ENCODE measurements at places on chromosomes 16 and 17.

GRCh38 chr16:22736791-22737190 lies 77.2 kb upstream of the HS3ST2 start:
- no peak for DNase-seq

DNA sequence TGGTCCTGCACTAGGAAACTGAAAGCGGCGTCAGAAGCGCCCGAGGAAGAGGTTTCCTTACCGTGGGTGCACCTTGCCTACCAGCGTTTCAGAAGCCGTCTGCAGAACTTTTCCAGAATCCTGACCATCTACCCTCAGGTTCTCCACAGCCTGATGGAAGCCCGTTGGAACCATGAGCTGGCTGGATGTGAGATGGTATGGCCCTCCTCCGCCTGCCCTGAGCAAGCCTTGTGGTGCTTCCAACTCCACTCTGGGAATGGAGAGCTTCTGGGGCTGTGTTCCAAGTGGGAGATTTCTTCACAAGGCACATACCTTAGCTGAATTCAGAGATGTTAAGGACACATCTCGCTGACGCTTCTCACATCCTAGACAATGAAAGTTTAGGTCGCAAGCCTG lies 51.8 kb upstream of the ENDOV start:
- DNase-seq: no peak

- no peak for DNase-seq
Measured at GRCh38 chr17:13544292-13544691, 57.4 kb downstream of the HS3ST3A1 start.

- no peak for DNase-seq
Measured at GRCh38 chr16:8727857-8728618, 53.6 kb downstream of the ABAT start.

DNA sequence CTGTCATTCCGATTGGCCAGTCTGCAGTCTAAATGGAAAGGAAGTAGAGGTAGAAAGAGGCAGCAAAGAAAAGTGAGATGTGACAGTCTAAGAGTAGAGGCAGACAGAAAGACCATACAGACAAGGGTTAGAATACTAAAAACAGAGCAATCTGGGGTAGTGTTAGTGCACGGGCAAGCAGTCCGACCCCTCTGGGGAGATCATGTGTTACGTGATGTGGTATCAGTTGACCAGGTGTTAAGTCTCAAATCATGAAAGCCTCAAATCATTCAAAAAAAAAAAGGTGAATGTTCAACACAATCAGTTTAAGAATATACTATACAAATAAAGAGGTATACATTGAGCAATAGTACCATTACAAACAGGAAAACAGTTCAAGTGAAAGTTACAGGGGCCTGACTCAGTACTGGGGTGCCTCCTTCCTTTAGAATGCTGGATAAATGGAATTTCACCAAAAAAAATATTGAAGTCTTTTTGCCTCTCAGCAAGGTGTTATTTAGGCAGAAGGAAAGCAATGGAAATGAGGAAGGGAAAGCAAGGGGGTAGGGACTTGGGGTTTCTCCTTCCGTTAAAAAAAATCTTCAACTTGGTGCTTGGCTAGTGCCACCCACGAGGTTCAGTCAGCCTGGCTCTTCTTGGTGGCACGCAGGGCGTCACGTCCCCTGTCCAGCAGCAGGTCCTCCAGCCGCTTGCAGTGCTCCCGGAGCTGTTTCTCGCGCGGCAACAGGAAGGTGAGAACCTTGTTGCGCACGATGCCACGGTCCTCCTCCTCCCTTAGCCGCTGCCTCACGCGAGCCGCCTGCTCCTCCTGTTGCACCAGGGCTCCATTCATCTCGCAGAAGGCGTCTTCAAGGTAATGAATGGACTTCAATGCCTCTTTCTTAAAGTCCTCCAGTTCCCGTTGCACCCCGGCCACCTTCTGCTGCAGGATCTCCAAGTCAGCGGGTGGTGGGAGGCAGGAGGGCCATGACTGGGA lies 616 bp downstream of the CCDC182 start:
- DNase-seq: no peak

DNA sequence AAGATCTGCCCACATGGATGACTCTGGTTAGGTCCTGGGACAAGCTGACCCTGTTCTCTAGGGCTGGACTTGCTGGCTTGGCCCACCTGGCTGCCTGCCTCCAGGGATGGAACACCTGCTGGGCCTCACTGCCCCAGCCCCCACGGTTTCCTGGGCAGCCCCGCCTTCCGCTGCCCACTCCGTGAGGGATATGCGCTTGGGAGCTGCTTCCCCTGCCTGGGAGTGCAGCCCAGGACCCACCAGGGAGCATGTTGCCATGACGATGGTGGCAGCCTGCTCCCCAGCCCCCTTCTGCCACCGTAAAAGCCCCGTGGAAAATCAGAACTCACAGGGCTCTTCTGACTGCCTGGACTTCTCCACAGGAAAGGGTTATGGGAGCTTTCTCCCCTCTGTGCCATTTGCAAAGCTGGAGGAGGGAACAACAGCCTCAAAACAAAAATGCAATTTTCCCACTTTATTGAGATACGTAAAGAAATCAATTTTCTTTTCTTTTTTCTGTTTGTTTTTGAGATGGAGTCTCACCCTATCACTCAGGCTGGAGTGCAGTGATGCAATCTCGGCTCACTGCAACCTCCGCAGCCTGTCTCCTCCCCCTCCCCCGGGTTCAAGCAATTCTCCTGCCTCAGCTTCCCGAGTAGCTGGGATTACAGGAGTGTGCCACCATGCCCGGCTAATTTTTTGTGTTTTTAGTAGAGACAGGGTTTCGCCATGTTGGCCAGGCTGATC lies 18.0 kb upstream of the GAS7 start:
- DNase-seq: no peak

GRCh38 chr16:88924834-88925539 lies 52.0 kb downstream of the CBFA2T3 start:
- peak; percentile 70 for DNase-seq

- DNase-seq: no peak
Measured at GRCh38 chr17:82860606-82861392, 21.0 kb upstream of the ZNF750 start.

GRCh38 chr17:58200024-58200633 lies 7.6 kb downstream of the EPX start:
- DNase-seq: peak; percentile 35

GRCh38 chr16:83946154-83946780 lies 6.8 kb upstream of the OSGIN1 start:
- no peak for DNase-seq

GRCh38 chr17:38451840-38452529 lies 23.7 kb downstream of the ARHGAP23 start:
- no peak for DNase-seq

DNA sequence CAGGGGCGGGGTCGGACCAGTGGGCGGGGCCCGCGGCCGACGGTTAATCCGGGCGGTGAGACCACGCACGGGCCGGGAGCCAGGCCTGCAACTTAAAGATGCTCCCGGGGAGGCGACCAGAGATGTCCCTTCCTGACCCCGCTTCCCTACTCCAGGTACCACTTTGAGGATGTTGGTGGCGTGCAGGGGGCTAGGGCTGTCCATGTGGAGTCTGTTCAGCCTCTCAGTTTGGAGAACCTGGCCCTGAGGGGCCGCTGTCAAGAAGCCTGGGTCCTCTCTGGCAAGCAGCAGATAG lies 580 bp downstream of the RANGRF start:
- no peak for DNase-seq

GRCh38 chr16:4114257-4115208 lies 1.7 kb downstream of the ADCY9 start:
- DNase-seq: no peak

- no peak for DNase-seq
Measured at GRCh38 chr17:6546069-6546718, 10.2 kb downstream of the PITPNM3 start.

GRCh38 chr16:79816081-79816497 lies 215.6 kb upstream of the MAF start:
- no peak for DNase-seq

- no peak for DNase-seq
Measured at GRCh38 chr16:85910854-85911247, 11.9 kb downstream of the IRF8 start.

DNA sequence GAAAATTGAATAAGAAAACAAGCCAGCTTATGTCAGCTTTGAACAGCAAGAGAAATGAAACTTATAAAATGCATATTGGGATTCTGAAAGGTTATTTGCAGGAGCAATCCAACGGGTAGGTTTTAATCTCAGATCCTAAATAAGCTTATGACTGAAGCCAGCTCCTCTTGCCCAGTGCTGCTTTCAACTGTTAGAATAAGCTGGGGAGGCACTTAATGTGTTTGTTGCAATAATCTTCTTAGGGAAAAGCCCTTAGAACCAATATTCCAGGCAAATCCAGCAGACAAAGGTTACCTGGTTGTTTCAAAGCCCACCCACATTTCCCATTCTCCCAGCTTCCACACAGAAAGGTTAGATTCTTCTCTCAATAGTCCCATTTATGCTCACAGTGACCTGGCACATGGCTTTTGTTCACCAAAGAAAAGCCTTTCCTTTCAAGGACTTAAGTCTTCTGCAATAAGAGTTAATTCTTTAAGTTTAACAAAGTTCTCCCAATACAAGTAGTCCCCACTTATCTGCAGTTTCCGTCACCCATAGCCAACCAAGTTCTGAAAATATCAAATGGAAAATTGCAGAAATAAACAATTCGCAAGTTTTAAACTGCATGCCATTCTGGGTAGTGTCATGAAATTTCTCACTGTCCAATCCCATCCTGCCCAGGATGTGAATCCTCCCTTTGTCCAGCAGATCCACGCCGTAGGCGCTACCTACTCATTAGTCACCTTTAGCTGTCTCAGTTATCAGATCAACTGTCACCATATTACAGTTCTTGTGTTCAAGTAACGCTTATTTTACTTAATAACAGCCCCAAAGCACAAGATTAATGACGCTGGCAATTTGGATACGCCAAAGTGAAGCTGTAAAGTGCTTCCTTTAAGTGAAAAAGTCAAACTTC lies 5.9 kb downstream of the TEX2 start:
- DNase-seq: no peak

- peak; percentile 50 for DNase-seq
Measured at GRCh38 chr16:1678500-1679098, 520 bp downstream of the JPT2 start.

GRCh38 chr17:77429969-77430752 lies 289.4 kb downstream of the SEC14L1 start:
- DNase-seq: peak; percentile 67

DNA sequence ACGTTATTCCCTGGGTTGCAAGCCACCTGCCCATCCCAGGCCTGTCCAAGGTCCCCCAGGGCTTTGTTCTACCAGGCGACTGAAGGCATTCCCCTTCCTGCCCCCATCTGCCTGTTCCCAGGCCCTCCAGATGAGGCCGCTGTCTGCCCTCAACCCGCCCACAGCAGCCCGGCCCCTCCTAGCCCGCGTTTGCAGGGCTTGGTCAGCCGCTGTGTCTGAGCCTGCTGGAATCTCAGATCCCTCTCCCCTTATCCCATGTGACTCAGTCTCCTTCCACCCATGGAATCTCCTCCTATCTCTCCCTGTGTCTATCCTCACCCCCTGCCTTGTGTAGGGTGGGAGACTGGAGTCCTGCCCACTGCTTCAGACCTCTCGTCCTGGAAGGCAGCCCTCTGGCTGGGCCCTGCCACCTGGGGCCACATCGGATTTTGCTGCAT lies 186.0 kb upstream of the TNRC6C start:
- DNase-seq: peak; percentile 50

DNA sequence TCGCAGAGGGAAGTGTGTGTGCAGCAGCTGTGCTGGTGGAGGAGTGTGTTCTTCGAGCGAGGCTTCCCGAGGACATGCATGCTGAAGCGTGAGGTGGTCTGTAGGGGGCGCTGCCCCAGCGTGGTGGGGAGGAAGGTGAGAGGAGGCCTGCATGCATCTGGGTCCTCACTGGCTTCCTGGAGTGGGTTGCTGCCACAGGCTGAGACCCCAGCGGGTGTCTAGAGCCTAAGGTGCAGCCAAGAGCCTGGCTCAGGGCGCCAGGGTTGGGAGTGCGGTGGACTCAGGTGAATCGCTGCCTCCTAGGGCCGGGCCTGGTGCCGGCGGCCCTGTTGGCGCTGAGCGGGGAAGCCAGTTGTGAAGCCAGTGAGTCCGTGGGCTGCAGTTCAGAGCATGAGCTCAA lies 7.5 kb upstream of the HSD3B7 start:
- no peak for DNase-seq

- no peak for DNase-seq
Measured at GRCh38 chr16:12904329-12904671, 2.9 kb downstream of the SHISA9 start.

DNA sequence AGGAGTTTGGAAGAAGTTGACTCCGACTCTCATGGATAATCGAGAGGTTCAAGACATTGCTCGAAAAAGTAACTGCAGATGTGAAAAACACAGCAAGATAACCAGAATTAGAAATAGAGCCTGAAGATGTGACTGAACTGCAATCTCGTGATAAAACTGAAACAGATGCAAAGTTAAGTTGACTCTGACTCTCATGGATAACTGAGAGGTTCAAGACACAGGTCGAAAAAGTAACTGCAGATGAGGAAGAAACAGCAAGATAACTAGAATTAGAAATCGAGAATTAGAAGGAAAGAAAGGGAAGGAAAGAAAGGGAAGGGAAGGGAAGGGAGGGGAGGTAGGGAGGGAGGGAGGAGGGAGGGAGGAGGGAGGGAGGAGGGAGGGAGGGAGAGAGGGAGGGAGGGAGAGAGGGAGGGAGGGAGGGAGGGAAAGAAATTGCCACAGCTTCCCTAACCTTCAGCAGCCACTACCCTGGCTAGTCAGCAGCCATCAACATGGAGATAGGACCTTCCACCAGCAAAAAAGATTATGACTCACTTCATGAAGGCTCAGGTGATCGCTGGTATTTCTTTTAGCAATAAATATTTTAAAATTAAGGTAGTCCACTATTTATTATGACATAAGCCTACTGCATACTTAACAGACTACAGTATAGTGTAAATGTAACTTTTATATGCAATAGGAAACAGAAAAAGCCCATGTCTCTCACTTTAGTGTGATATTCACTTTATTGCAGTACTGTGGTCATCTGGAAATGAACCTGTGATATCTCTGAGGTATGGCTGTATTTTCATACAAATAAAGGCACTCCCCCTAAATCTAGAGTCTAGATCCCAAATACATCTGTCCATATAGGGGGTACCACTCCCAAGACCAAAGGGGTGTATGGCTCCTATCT lies 68.3 kb downstream of the KANSL1 start:
- no peak for DNase-seq

GRCh38 chr16:80515374-80515773 lies 25.4 kb upstream of the DYNLRB2 start:
- no peak for DNase-seq

DNA sequence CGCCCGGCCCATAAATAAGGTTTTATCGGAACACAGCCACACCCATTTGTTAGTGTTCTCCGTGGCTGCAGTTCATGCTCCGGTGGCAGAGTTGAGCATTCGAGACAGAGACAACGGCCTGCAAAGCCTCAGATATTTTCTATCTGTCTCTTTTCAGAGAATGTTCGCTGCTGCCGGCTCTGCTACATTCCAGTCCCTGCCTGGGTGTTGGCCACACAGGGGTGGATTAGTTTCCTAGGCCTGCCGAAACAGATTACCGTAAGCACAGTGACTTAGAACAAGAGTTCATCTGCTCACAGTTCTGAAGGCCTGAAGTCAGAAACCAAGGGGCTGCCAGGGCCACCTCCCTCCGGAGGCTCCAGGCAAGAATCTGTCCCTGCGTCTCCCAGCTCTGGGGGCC lies 19.1 kb upstream of the GSG1L start:
- no peak for DNase-seq

GRCh38 chr17:77437017-77437416 lies 296.2 kb downstream of the SEC14L1 start:
- DNase-seq: no peak

All from activated B cell treated with CpG ODN at 0.5 μM for 24 hours (primary cell).